ENCODE measurements at places on chromosomes 11 and 22.

GRCh38 chr11:28674433-28675103 lies 566.4 kb downstream of the METTL15 start:
- DNase-seq = no peak

GRCh38 chr22:19978748-19979147 lies 37.1 kb upstream of the TXNRD2 start:
- no peak for DNase-seq

DNA sequence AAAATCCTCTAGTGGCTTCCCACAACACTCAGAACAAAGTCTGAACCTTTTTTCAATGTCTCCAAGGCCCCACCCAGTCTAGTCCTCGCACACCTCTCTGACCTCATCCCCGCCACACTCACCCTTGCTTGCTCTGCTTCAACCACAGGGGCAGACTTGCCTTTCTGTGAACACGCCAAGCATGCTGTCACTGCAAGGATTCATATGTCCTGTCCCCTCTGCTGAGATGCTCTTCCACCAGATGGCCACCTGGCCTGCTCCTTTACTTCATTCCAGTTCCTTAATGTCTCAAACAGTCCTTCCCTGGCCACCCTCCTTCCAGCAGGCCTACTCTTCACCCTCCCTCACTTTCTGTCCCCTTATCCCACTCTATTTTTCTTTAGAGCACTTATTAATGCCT lies 60.6 kb upstream of the ARHGAP20 start:
- no peak for DNase-seq

- DNase-seq = no peak
Observed at GRCh38 chr11:57391539-57391938, 1.1 kb upstream of the PRG2 start.

DNA sequence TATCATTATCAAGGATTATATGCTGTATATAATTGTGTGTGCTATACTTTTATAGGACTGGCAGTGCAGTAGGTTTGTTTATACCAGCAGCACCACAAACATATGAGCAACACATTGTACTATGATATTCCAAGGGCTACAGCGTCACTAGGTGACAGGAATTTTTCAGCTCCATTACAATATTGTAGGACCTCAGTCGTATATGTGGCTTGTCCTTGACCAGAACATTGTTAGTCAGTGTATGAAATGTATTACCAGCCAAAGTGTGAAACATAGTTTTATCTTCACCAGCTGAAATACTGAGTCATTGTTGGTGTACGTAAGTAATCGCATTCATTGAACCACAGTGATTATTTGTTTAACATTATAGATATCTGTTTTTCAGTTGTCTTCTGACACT lies 20.4 kb downstream of the JHY start:
- no peak for DNase-seq

DNA sequence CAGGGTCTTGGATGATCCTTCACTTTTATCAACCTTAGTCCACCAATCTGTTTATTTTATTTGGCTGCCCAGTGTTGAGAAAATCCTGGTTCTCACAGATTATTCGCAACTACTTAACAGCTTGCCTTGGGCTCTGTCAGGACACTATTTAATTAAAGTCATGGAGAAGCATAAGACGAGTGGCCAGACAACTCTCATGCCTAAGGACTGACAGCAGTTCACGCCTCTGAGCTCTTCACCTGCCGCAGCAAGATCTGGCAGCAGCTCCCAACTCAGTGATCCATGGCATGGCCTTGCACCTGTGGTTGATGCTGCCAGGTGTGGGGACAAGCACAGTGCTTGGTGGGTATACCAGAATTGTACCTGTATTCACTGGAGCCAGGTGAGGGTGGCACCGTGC lies 37.8 kb downstream of the HIRA start:
- DNase-seq = no peak

DNA sequence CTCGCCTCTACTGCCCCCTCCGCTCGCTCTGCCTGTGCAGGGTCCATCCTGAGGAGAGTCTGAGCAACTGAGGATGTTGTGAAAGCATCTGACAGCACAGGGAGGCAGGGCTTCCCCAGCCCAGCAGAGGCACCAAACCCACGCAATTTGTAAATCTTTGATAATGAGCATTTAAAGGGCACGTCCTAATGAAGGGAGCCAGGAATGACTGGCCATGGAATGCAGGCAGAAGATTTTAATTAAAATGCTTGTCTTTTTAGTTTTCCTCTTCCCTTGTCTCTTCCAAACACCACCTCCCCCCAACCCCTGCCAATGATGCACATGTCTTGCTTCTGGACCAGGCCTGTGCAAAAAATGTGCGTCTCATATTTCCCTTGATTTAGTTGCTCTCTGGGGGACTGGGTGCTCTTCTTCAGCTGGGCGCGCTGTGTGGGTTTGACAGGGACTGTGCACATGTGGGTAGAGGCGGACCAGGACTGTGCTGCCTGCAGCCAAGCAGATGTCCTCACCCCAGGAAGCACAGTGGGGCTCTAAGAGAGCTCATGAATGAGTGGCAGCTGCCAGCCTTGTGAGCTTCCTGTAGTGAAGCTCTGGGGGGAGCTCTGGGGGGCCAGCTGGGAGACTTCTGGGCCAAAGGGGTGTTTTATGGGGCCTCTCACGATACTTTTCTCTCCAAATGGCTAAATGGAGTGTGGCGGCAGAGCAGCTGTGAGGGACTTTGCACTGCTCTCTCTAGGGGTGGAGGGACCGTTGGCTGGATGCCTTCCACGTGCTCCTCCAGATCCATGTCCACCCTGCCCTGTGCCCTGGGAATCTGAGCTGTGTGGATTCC lies 273.5 kb downstream of the ST3GAL4 start:
- DNase-seq = no peak

- DNase-seq = no peak
Observed at GRCh38 chr11:86063536-86063935, 5.3 kb downstream of the PICALM start.

DNA sequence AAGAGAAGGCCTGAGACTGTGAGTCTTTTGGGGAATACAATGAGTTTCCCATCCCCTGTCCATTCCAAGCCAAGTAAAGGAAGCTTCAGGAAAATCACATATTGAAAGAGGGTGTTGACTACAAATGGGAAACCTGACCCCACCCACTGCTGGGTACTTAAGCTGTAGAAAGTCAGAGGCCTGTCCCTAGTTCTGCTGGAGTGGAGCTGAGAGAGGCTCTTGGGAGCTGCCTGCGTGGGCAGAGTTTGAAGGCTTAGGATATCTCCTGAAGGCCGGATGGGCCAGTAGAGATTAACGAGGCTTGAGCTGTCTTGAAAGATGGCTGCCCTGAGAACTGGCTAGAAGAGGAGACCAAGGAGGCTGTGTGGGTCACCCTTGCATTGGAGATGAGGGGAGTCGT lies 176.2 kb upstream of the NECTIN1 start:
- DNase-seq = no peak

DNA sequence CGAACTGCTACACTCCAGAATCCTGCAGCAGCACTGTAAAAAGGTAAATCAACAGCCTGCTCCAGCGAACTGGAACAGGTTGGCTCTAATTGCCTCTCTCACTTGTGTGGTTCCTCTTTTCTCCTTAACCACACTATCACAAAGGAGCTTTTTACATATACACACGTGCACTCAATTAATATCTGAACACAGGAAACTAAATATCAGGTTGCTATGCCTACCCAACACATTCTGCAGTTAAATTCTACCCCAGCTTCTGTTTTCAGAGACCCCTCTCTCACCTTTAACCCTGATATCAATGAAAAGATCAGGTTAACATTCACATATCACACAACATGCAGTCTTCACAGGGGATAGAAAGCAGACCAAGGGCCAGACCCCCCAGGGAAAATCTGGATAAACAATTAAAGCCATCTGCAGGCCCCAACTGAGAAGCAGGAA lies 11.0 kb downstream of the RBFOX2 start:
- DNase-seq = no peak
